ENCODE measurements at places on chromosomes 7 and 10.

DNA sequence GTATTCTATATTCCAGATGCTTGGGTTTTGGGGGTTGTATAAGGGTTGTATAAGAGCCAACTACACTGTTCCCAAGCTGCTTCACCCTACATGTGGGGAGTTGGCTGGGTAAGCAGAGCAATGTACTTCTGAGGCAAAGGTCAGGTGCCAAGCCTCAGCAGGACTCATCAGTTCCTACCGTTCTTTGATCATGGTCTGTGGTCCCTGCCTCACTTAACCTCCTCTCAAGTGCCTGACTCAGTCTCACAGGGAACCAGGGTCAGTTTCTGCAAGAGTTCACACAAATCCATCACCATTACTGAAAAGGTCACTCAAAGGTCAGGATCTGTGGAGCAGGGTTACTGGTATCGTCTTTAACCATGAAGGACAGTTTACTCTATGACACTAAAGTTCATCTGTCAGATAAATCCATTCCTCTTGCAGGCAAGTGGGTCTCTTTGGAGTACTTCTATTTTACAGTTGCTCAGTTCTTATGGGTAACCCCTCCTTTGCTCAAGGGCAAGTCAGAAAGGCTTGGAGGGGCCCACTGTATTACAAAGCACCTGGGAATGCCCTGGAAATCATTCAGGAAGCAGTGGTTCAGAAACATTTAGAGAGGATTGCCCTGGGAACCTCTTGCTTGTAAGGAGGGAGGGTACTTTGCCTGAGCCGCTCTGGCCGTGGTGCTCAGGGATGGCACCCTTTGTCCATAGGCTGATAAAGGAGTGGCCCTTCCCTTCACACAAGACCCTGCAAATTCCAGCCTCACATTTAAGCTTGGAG is 184.3 kb upstream of the CDCA7L start:
- DNase-seq: no peak

DNA sequence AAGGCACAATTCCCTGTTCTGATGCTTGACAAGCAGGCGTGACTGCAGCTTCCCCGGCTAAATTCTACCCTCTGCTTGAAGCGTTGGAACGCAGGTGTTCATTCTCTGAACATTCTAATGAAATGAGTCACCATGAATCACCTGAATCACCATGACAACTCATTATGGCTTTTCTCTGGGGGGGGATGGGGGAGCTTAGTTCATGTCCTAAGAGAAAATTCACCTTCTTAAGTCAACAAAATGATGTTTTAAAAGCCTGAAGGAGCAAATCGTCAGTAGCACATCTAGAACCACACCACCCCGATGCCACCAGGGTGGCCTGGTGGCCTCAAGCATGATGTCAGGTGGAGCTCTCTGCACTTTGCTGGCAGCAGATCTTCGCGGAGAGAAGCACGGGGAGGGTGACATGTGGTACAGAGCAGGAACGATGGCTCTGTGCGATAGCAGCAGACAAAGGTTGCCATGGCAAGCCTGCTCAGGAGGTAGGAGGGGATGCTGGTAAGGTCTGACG is 33.7 kb downstream of the DDC start:
- peak; percentile 62 for DNase-seq

GRCh38 chr7:83593921-83594475 is 54.9 kb downstream of the SEMA3E start:
- DNase-seq: no peak

DNA sequence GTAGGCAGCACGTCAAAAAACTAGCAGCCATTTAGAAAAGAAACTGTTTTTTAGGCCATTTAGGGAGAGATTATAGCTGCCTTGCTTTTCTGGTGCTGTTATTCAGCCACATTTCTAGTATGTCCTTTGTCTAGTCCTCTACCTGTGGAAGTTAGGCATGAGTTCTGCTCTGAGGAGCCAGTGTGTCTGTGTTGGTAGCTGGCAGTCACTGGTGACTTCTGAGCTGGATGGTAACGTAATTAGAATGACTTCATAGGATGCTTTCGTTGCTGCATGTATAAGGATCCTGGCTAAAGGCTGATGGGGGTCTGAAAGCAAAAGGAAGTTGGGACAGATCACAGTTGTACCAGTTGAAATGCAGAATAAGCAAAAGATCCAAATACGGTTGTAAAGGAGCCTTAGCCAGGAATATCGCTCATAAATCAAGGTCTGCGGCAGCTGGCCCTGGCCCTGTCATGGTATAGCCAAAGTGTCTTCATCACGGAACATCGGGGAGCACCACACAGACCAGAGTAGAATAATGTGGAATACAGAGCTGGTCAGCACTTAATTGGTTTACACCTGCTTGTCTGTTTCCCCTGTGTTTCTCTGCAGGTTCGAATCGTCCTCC is 226.7 kb downstream of the EXOC4 start:
- DNase-seq: no peak

GRCh38 chr7:124029396-124030188 is 3.3 kb downstream of the TMEM229A start:
- no peak for DNase-seq

GRCh38 chr10:87816163-87816897 is 1.7 kb downstream of the ATAD1 start:
- no peak for DNase-seq

DNA sequence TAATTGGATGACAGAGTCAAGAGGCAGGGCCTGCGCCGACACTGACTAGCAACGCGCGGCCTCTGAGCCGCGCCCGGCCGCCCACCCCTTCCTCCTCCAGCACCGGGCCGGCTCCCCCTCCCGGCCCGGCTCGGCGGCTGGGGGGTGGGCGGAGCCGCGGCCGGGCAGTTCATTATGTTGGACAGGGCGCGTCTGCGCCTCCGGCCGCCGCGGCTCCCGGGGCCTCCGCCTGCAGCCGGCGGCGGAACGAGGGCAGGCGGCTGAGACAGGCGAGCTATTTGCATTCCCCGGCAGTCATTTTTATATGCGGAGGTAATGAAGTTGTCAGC is 106.7 kb downstream of the SNX10 start:
- peak; percentile 75 for DNase-seq

GRCh38 chr10:70328967-70329366 is 45.2 kb upstream of the NPFFR1 start:
- no peak for DNase-seq

- DNase-seq: no peak
Observed at GRCh38 chr7:44215531-44215930, 14.8 kb downstream of the YKT6 start.

DNA sequence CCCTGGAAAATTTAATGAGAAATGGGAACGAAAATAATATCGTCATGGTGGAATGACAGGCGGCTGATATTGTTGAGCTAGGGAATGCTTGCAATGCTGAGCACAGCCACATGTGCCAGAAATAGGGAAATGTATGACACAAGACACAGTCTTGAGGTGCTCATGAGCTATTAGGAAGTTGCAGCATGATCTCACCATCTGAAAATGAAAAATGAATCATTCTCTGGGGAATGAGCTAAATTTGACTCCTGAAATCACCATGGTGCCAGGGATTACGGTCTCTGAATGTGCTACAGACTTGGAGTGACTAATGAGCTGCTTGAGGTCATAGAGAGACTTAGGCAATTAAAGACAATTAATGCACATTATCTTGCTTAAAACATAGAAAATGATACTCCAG is 845.0 kb downstream of the CNTNAP2 start:
- DNase-seq: no peak

DNA sequence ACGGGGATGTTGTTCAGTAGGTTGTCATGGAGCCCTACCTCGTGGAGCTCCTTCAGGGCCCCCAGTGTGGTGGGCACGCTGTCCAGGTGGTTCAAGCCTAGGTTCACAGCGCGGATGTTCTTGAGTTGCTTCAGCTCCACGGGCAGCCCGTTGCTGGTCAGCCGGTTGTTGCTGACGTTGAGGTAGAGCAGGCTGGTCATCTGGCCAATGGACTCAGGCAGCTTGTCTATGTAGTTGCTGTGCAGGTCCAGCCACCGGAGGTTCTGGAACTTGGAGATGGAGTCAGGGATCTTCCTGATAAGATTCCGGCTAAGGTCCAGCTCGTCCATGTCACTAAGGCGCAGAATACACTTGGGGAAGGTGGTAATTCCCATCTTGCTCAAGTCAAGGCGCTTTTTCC is 26.0 kb downstream of the LRRC18 start:
- DNase-seq: no peak

GRCh38 chr7:121473645-121474300 is 77.7 kb upstream of the FAM3C start:
- no peak for DNase-seq

GRCh38 chr10:119251315-119251708 is 43.9 kb downstream of the GRK5 start:
- DNase-seq: no peak

GRCh38 chr7:115216652-115217051 is 294.8 kb downstream of the MDFIC start:
- no peak for DNase-seq

Measured in WERI-Rb-1 (cell line).